ENCODE measurements at places on chromosomes 2 and 18.

- no peak for DNase-seq
These were observed 119.7 kb upstream of the NFATC1 start for GRCh38 chr18:79275992-79276391.

DNA sequence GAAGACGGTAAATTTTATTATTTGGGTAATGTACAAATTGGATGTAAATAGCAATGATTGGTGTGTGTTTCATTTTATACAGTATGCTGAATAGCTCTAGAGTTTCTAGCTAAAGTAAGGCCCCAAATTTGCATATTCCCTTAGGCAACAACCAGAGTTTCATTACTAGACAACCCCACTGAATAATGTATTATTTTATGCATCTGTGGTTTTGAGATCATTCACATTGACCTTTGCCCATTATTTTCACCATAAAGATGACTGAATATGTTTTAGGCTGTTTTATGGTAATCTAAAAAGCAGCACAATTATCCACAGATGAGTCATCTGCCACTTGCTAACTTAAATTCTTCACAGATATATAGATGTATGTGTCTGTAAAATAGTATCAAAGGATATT lies 44.5 kb upstream of the C2orf74 start:
- DNase-seq, result no peak

GRCh38 chr2:38528008-38528442 lies 74.7 kb downstream of the HNRNPLL start:
- DNase-seq, result no peak

DNA sequence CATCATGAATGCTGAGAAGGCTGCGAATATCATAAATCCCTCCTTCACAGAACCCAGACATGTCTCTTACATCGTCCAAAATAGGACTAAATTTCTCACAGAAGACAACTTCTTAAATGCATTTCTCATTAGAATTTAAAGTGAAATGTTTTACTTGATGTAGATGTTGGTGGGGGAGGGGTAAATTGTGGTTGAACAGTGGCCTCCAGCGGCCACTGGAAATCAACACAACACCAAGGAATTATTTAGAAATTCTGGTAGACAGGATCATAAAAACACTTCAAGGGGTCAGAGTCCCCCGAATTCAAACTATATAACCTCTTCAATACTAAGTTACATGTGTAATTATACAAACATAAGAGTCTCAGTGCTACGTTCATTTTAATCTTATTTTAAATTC lies 135.9 kb downstream of the ABCA12 start:
- DNase-seq, result no peak

GRCh38 chr18:8480506-8481328 lies 128.5 kb upstream of the RAB12 start:
- DNase-seq, result no peak

- no peak for DNase-seq
These were observed 36.3 kb downstream of the SMAD4 start for GRCh38 chr18:51066273-51066672.

- DNase-seq, result no peak
These were observed 36.3 kb downstream of the SLC35F5 start for GRCh38 chr2:113720167-113720566.

DNA sequence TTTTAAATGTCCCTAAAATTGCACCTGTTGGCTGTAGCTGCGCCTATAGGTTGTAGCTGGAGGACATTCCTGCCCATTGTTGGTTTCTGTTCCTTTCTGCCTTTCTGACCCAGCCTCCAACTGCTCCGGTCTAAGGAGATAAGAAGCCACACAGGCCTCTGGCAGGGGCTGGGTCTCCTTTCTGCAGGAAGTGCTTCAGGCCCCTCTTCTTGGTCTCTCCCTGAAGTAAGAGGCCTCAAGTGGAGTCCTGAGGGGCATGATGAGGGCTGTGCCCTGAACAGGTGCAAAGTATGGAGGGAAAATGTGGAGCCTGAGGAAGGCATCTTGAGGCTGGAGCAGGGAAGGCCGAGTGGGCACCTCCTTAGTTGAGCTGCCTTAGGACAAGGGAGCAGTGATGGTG lies 10.4 kb upstream of the SFTPB start:
- DNase-seq, result no peak

- no peak for DNase-seq
These were observed 111.9 kb downstream of the KCTD1 start for GRCh38 chr18:26436176-26437051.

- DNase-seq, result no peak
These were observed 5.9 kb downstream of the SCYGR4 start for GRCh38 chr2:227623226-227623625.

- DNase-seq, result no peak
These were observed 41.0 kb upstream of the ACTR3 start for GRCh38 chr2:113848758-113849415.

GRCh38 chr2:134234535-134234934 lies 19.3 kb upstream of the MGAT5 start:
- DNase-seq, result no peak
